CD4-positive, alpha-beta T cell treated with Interleukin-15 for 1 hour (primary cell): ENCODE measurements at places on chromosomes 4 and X.
A peak's percentile ranks its signal among the peaks of the same experiment; 100 is the strongest.

GRCh38 chr4:180665994-180666824, 1577.0 kb upstream of the TENM3 start:
- DNase-seq = no peak

DNA sequence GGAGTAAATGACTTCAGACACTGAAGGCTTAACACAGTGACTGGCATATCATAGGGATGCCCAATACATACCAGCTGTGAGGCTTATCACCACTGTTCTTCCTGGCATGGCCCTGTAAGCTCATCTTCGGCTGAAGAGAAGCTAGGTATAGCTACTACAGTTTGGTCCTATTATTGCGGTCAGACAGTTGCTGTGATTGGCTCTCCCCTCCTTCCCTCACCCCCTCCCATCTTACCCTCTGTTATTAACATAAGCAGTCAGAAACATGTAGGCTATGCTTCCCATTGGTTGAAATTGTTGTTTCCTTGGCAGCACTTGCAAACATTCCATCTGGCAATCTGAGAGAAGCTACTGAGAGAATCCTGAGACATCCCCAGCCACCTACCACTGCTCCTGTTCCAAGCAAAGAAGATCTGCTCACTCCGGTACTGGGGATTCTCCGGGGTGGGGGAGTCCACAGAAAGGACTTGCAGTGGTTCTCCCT, at the start of gene AKAP14:
TSS of gene AKAP14 (plus strand) at position 51 of the 484 bp plus-strand sequence. CDS start 7,331 bp downstream, outside the sequence.
- no peak for DNase-seq

DNA sequence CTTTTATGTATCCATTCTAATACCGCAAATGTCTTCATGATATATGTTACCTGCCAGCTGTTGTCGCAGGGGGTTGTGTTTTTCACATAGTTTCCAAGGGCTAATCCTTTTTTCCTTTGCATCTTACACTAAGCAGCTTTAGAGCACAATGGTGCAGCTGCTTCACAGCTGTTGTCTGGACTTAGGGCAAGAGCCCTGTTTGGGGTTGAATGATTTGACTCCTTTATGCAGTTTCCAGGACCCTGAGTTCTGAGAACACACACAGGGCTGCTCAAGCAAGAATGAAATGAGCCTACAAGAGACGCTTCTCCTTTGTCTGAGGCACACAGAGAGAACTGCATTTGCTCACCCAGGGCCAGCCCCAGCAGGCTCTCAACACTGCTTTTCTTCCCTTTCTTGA, 20.2 kb downstream of the CCNG2 start:
- no peak for DNase-seq

DNA sequence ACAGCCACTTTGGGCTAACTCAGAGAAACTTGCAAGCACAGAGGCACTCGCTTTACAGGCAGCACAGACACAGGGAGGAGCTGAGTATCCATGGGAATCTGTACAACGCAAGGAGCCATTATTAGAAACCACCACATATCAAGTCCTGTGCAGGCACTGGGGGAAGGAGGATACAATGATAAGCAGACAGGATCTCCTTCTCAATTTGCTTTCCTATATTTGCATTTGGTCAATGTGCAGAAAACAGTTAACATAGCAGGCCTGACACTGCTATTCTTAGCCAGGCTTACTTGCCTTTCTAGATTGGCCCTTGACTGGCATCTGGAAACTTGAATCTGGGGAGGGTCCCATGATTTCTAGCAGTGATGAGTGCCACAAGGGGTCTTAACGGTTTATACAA, 65.8 kb downstream of the TEC start:
- no peak for DNase-seq

DNA sequence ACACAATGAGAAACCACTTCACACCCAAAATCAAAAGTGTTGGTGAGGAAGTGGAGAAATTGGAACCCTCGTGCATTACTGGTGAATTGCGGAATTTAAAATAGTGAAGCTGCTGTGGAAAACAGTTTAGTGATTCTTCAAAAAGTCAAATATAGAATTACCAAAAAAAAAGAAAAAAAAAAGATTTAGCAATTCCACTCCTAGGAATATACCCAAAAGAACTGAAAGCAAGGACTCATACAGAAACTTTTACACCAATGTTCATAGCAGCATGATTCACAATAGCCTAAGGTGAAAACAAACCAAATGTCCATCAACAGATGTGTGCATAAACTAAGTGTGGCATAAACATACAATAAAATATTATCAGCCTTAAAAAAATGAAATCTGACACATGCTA, 364.3 kb upstream of the FAM241A start:
- DNase-seq = no peak

DNA sequence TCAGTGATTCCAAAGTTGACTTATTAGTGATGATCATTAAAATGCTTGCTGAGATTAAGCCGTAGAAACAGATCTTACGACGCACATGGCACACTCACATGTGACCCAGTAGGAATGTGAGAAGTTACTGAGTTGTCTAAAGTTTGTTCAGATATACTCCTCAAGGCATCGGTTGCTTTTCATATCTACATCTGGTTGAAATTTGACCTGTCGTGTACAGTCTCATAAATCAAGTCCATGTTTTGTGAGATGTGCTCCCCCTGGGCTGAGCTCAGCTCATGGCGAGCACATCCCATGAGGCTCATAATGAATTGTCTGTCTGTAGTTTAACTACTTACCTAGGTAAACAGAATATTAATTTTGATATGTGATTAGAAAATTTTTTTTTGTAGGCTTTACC, 67.0 kb downstream of the TNIP2 start:
- DNase-seq = no peak

DNA sequence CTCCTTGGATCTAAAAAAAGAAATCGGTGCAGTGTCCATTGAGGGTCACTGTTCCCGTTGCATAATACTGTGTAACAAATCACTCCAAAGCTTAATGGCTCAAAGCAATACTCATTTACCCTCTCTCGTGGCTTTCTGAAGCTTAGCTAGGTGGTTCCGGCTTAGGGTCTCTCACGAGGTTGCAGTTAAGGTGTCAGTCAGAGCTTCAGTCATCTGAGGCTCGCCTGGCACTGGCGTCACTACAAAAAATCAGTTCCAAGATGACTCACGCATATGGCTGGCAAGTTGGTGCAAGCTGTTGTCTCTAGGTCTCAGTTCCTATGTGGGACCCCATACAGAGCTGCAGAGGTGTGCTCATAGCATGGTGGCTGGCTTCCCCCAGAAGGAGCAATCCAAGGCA, 91.0 kb downstream of the BEND2 start:
- DNase-seq = no peak

GRCh38 chr4:80045786-80046185, 27.2 kb downstream of the ANTXR2 start:
- DNase-seq = no peak

DNA sequence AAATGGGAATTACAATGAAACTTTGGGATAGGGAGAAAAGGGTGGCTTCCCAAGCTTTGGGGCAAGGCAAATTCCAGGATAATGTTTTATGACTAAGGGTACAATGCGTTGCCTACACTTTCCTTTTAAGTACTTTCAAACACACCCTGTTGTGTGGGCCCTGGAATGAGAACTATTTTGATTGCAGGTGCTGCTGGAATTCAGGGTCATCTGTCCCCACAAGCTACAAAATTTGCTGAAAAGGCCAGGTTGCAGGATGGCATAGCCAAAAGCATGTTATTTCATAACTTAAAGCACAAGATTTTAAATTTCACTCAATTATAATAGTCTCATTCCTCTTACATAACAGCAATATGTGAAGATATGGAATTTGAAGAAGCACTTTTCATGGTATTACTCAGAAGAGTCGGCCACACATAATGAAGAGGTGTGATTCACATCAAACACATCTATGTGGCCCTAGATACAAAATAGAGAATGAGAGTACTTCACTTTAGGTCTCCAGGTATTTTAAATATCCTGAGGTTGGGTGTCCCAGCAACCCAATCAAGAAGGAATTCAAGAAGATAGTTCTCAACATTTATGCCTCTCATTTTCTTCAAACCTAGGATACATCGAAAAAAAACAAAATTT, 89.3 kb downstream of the APBB2 start:
- DNase-seq = no peak

DNA sequence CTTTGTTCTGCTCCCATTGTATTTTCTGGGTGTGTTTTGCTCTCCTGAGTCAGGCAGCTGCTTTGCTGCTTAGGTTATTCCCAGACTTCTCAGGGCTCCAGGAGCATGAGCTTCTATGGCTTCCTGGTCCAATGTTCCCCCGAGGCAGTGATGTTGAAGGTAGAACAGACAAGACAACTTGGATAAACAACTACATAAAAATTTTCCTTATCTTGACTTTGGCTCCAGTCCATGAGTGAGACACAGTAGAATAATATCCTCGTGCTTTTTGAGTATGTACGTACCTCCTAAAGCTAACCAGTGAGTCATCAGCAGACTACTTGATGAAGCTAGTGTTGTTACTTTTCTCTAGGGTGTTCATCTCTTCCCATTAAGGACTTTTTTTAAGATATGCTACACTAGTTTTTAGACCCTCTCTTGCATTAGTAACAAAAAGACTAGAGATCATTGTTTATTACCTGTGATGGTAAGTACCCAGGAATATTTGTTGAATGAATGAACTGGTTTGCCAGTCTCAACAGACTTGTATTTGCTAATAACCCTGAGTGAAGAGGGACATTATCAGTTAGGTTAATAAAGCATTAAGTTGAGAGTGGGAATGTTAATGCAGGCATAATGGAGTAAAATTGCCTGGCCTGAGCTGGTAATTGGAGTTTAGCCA, 131.9 kb downstream of the FHIP1A start:
- no peak for DNase-seq

DNA sequence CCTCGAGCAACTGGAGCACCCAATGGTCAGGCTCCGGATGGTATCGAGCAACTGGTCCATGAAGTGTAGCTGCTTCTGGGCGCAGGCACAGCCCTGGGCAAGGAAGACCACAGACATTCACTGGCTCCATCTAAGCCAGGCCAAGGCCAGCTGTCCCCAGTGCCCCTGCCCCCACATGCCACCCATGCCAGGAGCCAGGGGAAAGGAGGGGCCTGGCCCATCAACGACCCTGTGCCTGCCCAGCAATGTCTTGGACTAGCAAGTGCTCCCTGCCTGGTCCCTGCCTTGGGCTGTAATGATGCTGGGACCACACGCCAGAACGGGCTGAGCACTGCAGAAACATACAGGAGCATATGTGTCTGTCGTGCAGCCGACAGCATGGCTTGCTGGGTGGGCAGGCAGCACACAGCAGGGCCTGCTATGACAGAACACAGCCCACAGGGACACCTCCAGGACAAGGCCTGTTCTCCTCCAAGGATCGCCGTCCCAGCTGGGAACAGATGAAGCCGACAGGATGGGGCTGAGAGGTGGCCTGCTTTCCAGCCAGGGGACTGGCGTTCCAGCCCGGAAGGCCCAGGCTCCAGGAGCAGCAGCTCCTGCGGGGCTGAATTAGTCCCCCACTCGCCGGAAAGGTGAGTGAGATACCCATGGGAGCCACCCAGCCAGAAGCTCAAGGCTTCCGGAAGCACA, 11.4 kb upstream of the TREX2 start:
- DNase-seq = no peak

GRCh38 chrX:1442016-1442665, 10.6 kb downstream of the ASMTL start:
- peak; percentile 15 for DNase-seq

- no peak for DNase-seq
Measured at GRCh38 chr4:144507311-144508101, 138.4 kb upstream of the HHIP start.

DNA sequence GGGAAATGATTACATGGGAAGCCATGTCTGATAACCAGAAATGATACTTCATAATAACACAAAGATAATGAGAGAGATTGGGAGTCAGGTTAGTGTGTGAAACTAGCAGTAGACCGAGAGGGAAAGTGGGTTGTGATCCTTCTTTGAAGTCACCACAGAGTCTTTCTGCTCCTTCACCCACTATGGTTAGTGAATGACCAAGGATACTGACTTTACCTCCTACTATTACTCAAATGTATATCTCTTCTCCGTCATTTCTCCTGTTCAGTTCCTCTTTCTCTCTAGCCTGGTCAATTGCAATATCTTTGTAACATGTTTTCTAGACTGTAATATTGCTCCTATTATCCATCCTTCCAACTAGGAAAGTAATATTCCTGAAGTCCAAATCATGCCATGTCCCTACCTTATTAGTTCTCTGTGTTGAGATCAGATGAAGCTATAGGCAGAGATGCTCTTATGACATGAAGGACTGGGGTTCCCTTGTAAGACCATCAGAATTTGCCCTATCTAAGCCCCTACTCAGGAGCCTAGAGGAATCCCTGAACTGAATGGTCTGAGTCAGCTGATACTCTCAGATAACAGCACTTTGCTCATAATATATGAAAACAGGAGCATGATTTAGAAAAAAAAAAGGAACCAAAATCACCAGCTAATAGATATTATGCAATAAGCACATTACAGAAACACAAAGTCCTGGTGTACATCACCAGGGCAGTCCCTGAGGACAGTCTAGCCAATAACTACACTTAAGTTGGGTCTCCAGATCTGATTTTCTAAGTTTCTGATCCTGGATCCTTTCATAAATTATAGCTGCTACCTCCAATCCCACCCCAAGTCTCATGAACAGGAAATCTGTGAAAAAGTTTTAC, 81.2 kb downstream of the SHROOM3 start:
- DNase-seq = no peak
